ENCODE measurements at places on chromosomes 12 and 14. TPM values are rescaled to one million over a fixed set of nuclear protein-coding genes. Genes with fewer than 3 reads are reported as not detected.

Gene EAPP
- polyA plus RNA-seq: 51.8 TPM

Gene SALL2
- polyA plus RNA-seq: 10.9 TPM

Gene GPD1
- 30.6 TPM for polyA plus RNA-seq

Gene OR6C2
- polyA plus RNA-seq: not detected

DNA sequence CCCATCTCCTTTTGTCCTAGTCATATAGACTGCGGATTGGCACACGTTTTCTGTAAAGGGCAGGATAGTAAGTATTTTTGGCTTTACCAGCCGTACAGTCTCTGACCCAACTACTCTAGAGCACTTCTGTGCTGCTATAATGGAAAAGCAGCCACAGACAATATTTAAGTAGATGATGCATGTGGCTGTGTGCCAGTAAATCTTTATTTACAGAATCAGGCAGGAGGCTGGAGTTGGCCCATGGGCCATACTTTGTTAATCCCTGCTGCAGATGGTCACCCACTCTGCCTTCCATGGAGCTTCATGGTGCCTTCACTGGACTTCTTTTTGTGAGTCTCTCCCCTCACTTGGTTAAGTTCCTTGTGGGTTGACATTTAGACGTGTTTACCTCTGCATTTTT is 584.5 kb upstream of the TBX3 start:
- H3K36me3 ChIP-seq: no peaks in the 10 kb centered on the region
- no peak overlapping the region for H3K27ac ChIP-seq
- DNase-seq: no peak
- H3K4me1 ChIP-seq: no peaks in the 10 kb centered on the region

DNA sequence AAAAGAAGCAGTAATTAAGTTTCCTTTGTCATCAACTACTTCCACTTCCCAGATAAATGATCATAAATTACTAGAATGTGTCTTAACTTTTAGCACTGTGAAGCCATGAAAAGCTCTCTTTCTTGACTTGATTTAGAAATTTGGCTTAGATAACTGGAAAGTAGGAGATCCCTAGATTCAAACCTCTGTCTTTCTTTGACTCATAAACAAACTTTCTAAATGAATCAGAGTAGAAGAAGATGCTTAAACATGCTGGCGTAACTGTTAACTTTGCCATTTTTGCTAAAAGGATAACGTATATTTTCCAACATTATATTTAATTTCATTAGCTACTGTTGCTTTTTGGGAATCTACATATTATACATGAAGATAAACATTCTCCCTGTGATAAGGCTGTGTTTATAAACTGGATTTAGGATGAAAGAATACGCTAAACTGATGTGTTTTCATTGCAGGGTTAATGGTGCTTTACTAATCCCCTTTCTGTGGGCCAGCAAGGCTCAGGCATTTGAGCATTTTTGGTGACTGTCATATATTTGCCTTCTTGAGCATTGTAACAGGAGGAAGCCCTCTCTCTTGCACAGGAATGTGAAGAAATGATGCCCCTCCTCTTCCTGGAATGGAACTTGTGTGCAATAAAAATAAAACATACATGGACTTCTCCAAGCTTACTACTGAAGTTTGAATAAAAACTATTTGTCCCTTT is 301.4 kb downstream of the BMP4 start:
- H3K27me3 ChIP-seq: no peaks in the 10 kb centered on the region
- no peak for DNase-seq
- no peaks in the 10 kb centered on the region for H3K4me1 ChIP-seq
- no peaks in the 10 kb centered on the region for H3K36me3 ChIP-seq

GRCh38 chr12:76152181-76152807 is 67.8 kb upstream of the NAP1L1 start:
- H3K36me3 ChIP-seq: no peaks in the 10 kb centered on the region
- no peak overlapping the region for H3K4me3 ChIP-seq
- no peak overlapping the region for H3K27ac ChIP-seq
- H3K4me1 ChIP-seq: no peaks in the 10 kb centered on the region
- DNase-seq: no peak

DNA sequence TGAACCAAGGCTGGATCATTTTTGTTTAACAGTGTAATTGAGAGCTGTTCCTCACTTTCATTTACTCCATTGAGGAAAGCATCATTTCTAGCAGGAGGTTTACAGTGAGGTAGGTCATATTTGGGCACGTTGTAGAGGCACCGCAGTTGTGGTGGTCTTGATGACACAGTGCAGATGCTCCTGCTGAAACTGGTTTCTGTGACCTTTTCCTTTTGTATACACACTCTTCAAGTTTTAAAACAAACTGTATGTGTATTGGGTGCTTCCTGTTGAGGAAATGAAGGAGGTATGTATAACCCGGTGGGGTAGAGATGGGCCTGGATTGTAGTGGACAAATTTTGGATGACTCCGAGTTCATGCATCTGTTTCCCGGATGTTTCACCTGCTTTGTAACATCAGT is 456.3 kb upstream of the RGS6 start:
- no peak overlapping the region for H3K27ac ChIP-seq
- H3K36me3 ChIP-seq: no peaks in the 10 kb centered on the region
- H3K4me3 ChIP-seq: no peak overlapping the region

GRCh38 chr12:96078231-96079135 is 43.1 kb upstream of the LTA4H start:
- no peak overlapping the region for H3K27ac ChIP-seq
- no peak overlapping the region for H3K4me3 ChIP-seq
- H3K36me3 ChIP-seq: no peaks in the 10 kb centered on the region
- no peak for DNase-seq
- H3K4me1 ChIP-seq: peaks cover 3% of the 10 kb centered on the region
- H3K27me3 ChIP-seq: no peaks in the 10 kb centered on the region

DNA sequence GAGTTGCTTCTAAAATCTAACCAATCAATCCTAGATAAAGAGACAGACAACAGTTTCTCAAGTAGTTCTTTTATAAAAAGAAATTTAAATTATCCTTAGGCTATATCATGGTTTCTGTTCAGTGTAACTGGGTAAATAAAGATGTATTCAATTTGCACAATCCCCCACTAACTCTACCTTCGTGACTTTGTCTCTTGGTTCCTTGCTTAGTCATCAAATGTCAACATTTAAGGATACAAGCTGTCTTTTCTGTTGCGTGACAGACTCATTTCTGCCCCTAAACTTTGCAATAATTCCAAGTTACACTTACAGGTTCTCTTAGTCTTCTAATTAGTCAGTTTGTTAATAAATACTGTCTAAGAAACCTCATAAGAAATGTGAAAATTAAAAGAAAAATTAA is 50.6 kb downstream of the SCAF11 start:
- no peaks in the 10 kb centered on the region for H3K4me1 ChIP-seq
- H3K27me3 ChIP-seq: no peaks in the 10 kb centered on the region
- H3K4me3 ChIP-seq: no peak overlapping the region
- peak overlapping the region; percentile 36 for H3K27ac ChIP-seq
- DNase-seq: no peak
- no peaks in the 10 kb centered on the region for H3K36me3 ChIP-seq

GRCh38 chr14:67566908-67567307 is 33.2 kb downstream of the PIGH start:
- no peaks in the 10 kb centered on the region for H3K27me3 ChIP-seq
- H3K27ac ChIP-seq: peak overlapping the region; percentile 83
- DNase-seq: peak; percentile 59
- H3K4me3 ChIP-seq: no peak overlapping the region
- no peaks in the 10 kb centered on the region for H3K36me3 ChIP-seq

GRCh38 chr14:85400678-85401077 is 129.3 kb upstream of the FLRT2 start:
- no peak overlapping the region for H3K4me3 ChIP-seq
- H3K4me1 ChIP-seq: no peaks in the 10 kb centered on the region
- H3K36me3 ChIP-seq: no peaks in the 10 kb centered on the region
- no peaks in the 10 kb centered on the region for H3K27me3 ChIP-seq

DNA sequence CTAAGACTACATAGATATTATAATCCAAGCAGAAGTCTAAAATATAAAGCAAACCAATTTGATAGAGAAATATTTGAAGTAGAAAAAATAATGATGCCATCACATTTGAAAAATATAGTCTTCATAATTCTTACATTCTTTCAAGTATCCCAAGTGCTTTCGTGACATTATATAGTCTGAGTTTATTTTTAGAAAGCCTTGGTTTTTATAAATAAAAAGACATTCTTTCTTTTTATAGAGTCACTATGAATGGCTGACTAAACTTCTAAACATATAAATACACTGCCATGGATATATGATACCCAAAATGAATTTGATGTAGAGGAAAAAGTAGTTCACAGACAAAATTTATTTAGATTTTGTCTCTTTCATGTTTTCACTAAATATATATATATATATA is 135.1 kb upstream of the PDZRN4 start:
- no peaks in the 10 kb centered on the region for H3K36me3 ChIP-seq
- DNase-seq: no peak
- H3K27me3 ChIP-seq: no peaks in the 10 kb centered on the region
- no peaks in the 10 kb centered on the region for H3K4me1 ChIP-seq

- no peaks in the 10 kb centered on the region for H3K27me3 ChIP-seq
- H3K27ac ChIP-seq: no peak overlapping the region
- no peaks in the 10 kb centered on the region for H3K36me3 ChIP-seq
- H3K4me1 ChIP-seq: no peaks in the 10 kb centered on the region
- no peak overlapping the region for H3K4me3 ChIP-seq
- no peak for DNase-seq
Measured at GRCh38 chr12:124044809-124045321, 71.8 kb downstream of the ZNF664 start.

GRCh38 chr14:105486163-105486973 is at the start of gene CRIP1:
TSS of gene CRIP1 (plus strand) at chr14:105486886. CDS start at chr14:105487260, 374 bp downstream.
- H3K4me1 ChIP-seq: peaks cover 25% of the 10 kb centered on the region
- no peak for DNase-seq
- H3K27me3 ChIP-seq: peaks cover 18% of the 10 kb centered on the region
- H3K4me3 ChIP-seq: no peak within 1 kb of the TSS

DNA sequence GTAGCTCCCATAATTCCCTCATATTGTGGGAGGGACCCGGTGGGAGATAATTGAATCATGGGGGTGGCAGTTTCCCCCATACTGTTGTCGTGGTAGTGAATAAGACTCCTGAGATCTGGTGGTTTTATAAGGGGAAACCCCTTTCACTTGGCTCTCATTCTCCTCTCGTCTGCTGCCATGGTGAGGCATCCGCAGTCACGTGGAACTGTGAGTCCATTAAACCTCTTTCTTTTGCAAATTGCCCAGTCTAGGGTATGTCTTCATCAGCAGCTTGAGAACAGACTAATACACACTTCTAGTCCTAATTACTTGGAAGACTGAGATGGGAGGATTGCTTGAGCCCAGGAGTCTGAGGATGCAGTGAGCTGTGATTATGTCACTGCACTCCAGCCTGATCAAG is 64.4 kb downstream of the TMX1 start:
- no peak overlapping the region for H3K4me3 ChIP-seq
- H3K27me3 ChIP-seq: no peaks in the 10 kb centered on the region
- no peaks in the 10 kb centered on the region for H3K36me3 ChIP-seq
- no peak for DNase-seq
- H3K27ac ChIP-seq: peak overlapping the region; percentile 5
- peaks cover 4% of the 10 kb centered on the region for H3K4me1 ChIP-seq

GRCh38 chr12:8499616-8500015 is 13.7 kb upstream of the CLEC4D start:
- H3K4me3 ChIP-seq: no peak overlapping the region
- H3K27me3 ChIP-seq: no peaks in the 10 kb centered on the region
- no peaks in the 10 kb centered on the region for H3K4me1 ChIP-seq
- H3K27ac ChIP-seq: no peak overlapping the region
- DNase-seq: no peak

DNA sequence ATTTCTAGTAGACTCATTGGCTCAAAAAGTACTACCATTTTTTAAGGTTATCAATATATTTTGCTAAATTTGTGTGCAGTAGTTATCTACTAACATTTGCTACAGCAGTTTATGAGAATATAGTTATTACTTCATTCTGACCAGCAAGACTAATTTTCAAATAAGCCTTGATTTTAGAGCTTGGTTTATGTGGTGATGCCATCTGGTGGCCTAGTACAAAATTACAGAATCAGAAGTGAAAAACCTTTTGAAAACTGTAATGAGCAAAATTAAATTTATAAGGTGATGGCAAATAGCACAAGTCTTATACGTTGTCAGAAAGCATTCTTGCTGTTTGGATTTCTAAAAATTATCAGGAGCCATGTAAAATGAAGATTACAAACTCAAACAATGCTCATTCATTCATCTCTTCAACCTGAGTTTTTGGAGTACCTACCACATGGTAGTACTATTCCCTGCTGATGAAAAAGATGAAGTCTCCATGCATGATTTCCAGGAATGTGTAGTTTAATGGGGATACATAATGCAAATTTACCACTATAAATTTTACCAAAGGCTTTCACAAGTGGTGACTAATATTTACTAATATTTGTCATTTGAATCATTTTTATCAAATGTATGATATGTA is 51.0 kb downstream of the MAGOHB start:
- no peaks in the 10 kb centered on the region for H3K4me1 ChIP-seq
- H3K27me3 ChIP-seq: no peaks in the 10 kb centered on the region
- no peak overlapping the region for H3K27ac ChIP-seq

- no peaks in the 10 kb centered on the region for H3K27me3 ChIP-seq
- no peak for DNase-seq
- H3K4me3 ChIP-seq: no peak overlapping the region
- H3K4me1 ChIP-seq: no peaks in the 10 kb centered on the region
- no peak overlapping the region for H3K27ac ChIP-seq
Measured at GRCh38 chr12:52042706-52043385, 8.4 kb upstream of the NR4A1 start.

DNA sequence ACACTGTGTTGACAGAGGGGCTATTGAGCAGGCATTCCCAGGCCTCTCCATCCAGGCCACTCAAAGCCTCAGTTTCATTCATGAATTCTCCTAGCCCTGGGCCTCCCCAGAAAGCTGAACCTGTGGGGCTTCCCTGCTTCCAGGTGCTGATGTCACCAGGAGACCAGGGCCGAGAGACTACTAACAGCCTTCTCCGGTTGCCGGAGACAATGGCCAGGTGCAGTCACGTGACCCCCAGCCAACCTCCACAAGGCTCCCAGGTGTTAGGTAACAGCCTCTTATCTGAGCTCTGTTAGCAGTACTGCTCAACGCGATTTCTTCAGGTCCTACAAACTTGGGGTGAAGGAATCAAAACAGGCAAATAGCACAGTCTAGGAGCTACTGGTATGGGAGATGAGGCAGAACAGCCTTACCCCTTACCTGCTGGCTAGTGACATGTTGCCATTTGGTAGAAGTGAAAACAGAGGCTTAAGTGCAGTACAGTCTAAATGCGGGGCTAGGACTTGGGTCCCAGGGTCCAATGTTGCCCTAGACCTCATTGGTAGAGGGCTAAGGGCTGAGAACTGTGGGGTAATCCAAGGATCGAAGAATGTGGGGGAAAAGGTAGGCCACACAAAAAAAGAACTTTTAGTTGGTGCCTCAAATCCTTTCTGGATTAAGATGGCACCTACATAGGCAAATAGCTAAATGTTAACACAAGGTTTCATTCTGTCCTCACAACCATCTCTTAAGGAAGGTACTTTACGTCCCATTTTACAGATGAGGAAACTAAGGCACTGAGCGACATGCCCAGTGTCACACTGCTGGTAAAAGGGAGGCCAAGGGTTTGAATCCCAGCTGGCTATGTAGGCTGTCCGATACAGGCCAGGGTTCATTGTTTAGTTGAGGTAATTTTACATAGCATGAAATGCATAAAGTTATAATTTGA is 3.8 kb downstream of the CCDC88C start:
- peaks cover 21% of the 10 kb centered on the region for H3K4me1 ChIP-seq
- H3K36me3 ChIP-seq: no peaks in the 10 kb centered on the region
- no peaks in the 10 kb centered on the region for H3K27me3 ChIP-seq
- DNase-seq: peak; percentile 86
